ENCODE measurements at places on chromosomes 6 and 20.

- no peak for DNase-seq
These were observed 449.4 kb upstream of the PTCHD4 start for GRCh38 chr6:48560408-48560807.

GRCh38 chr20:47239719-47240067, 116.8 kb downstream of the ZMYND8 start:
- DNase-seq, result no peak

GRCh38 chr6:143063631-143064030, 2.9 kb downstream of the AIG1 start:
- DNase-seq, result no peak

DNA sequence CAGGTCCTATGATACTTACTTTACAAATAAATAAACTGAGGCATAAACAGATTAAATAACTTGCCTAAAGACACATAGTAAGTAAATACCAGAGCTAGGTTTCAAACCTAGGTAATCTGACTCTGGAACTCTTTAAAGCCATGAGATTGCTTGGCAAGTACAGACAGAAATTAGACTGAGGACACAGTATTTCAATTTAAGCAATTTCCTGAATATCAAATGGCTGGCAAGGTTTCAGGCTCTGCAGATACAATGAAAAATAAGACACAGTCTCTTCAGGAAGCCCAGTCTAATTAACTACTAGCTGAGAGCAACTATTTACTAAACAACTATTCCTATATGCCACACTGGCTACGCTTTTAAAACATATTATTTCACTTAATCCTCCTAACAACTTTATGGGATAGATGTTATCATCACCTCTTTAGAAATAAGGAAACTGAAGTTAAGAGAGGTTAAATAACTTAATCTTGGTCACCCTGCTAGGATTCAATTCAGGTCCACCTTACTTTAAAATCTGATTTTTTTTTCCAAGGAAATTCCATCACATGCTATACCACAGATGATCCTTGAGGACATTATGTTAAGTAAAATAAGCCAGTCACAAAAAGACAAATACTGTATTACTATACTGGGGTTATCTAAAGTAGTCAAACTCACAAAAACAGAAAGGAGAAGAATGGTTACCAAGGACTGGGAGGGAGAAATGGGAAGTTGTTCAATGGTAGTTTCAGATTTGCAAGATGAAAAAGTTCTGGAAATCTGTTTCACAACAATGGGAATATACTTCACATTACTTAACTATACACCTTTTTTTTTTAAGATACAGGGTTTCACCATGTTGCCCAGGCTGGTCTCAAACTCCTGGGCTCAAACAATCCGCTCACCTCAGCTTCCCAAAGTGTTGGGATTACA, 4.1 kb downstream of the TRPC4AP start:
- no peak for DNase-seq

- DNase-seq, result no peak
These were observed 633.4 kb upstream of the EPHA7 start for GRCh38 chr6:94052749-94053148.

DNA sequence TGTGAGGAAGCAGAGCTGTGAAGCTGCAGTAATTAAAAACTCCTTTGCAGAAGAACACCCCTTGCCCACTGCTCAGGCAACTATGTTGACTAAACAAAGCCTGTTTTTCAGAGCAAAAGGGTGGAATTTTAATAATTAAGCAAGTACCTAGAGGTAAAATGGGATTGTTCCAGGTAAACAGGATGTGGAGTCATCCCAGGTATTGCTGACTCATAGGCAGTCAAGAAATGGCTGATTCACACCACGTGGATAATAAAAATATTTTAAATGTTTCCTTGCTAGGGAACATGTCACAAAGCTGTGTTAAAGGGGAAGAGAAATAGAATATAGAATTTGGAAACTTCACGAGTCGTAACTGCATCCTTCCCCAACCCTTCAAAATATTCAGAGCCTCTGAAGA, 491.8 kb downstream of the BTBD3 start:
- no peak for DNase-seq

DNA sequence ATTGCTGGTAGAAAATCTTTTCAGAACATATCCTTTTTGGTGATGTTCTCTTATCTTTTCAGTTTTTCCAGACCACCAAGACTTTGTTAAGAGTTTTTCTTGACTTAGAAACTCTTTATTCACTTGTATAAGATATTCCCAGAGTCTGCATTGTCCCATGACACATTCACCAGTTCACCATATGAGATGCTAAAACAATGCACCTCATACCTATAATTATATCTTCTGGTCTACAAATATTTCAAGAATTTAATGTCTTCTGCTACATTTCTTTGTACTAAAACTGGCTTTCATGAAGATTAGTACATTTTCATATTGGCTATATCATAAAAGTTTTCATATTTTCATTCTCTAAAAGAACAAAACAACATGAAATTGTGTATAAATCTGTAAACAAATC, 111.3 kb downstream of the ADGRG6 start:
- no peak for DNase-seq

DNA sequence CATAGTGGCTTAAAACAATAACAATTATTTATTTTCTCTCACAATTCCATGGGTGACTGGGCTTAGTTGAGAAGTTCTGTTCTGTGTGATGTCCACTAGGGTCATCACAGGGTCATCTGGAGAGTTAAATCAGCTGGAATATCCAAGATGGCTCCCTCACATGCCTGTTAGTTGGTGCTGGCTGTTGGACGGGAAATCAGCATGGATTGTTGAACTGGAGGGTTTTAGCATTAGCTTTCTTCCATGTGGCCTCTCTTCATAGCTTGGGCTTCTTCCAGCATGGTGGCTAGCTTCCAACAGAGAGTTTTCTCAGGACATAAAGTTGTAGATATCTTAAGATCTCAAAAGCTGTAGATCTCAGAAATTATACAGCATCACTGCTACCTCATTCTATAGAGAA, 19.6 kb downstream of the MARCKS start:
- DNase-seq, result no peak

DNA sequence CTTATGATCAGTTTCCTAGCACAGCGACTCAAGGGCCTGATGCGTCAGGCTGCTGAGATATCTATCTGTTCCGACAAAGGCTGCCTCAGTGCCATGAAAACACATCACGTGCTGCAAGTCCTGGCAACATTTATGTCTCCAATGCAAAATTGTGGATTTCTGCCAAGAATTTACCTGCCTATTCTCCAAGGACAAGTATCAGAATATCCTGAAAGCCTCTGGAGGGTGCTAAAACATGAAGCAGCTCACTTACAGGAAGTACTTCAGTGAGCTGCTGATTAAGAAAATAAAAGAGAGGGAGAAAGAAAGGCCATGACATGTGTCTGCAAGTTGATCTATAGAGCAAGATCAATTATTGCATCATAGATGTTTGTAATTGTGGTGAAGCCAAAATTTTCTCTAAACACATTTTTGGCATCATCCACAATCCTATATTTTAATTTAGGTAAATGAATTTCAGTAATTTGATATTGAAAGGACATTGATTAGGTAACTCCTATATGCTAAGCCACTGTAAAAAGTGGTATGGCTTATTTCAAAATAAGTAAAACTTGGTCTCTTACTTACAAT, 25.8 kb upstream of the TPBG start:
- DNase-seq, result no peak

DNA sequence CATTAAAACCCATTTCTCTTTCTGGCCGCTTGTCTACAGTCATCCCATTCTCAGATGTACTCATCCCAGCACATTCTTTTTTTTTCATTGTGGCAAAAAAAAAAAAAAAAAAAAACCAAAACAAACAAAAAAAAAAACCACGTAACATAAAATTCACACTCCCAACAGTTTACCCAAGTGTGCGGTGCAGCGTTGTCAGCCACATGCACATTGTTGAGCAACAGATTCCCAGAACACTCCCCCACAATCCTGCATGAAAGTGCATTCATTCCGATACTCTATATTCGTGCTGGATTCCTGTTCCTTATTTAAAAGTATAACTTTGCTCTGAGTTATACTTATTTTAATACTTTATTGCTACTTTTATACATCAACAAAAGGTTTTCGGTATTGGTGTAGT, 96.0 kb downstream of the SASH1 start:
- DNase-seq, result no peak

- DNase-seq, result no peak
These were observed 16.9 kb downstream of the RREB1 start for GRCh38 chr6:7124636-7125035.

- no peak for DNase-seq
These were observed 123.4 kb downstream of the MAP7 start for GRCh38 chr6:136426627-136427377.

DNA sequence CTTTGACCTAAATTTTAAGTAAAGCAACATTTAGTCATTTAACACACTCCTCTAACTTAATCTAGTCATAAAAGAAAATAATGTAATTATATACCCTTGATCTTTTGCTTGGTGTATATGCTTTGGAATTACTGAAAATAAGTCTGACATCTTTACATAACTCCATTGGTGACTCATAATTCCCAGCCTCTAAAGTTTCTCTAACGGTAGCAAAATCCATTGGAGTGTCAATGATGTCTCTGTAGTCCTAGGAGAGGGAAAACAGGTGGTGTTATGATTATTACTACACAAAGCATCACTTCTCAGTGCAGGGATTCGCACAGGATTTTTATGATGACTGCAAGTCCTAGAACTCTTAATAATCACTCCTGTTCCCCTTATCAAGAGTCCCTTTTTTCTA, 80.2 kb downstream of the IRAK1BP1 start:
- DNase-seq, result no peak

DNA sequence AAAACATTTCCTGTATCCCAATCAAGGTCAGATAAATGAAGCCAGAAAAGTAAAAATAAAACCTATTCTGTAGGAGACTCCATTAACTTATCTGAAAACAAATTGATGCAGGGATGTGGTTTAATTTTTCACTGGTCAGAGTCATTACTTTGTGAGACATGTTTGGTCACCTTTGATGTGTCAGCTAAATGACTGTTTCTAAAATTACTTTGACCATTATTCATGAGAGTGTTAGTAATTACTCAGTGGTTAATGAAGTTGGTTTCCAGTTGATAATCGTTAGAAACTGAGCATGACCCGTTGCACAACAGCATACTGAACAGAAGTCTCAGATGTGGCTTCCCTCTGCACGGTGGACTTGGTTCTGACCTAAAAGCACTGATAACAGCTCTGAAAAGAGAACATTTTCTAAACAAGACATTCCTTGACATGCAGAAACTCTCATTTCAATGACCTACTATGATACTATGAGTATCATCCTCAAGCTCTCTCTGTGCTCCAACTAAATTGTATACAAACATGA, 410.5 kb upstream of the RNF217 start:
- DNase-seq, result no peak

DNA sequence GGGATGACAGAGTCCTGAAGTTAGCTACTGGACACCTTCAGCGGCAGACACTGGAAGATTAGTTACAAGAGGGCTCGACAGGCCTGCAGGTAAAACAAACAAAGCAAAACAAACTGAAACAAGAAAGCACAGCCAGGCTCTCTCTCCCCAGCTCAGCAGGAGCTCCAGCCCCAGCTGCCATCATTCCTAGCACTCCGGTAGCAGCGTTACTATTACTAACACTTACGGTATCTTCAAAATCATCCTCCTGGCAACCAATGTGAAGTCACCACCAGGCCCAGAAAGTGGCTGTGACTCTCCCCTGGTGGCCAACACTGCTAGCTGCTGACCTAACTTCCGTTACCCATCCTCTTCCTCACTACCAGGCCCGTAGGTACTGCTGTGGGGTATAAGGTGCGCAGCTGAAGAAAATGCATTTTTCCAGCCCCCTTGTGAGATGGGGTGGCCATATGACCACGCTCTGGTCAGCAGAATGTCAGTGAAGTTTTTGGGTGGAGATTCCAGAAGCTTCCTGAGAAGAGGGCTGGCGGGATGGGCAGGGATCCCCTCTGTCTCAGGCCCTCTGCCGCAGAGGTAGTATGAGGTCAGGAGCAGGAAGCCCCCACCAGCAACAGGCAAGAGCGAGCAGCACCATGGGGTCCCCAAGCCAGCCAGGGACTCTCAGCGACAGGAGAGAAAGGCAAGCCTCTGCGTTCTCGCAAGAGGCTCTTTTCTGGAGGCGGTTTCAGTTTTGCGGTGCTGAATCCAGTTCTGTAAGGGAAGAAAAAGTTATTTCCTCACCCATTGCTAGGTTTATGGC, 37.4 kb upstream of the TBXT start:
- no peak for DNase-seq

DNA sequence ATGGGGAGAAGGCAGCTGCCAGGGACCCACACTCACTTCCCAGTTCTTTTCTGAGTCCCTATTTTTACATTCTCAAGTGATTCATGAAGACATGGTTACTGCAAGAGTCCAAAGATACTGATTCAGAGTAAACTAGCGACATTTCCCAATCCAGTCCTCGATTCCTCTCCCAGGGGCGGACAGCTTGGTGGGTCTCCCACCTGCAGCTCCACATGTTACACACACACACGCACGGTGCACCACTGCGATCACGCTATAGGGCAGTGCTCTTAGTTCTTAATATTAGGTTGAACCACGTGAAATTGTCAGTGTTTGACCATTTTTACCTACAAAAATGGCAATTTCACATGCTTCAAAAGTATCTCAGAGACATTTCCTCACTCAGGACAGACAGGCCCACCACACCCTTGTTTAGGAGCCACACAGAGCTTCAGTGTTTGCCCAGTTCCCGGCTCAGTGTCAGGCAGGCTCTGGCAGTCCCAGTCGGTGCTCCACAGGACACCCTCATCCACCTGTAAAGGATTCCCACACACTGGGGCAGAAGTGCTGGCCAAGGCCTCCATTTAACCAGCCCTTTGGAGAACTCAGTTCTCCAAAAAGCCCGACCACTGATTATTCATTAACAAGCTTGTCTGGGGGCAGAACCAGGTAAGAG, 51.8 kb downstream of the RRBP1 start:
- DNase-seq, result no peak

GRCh38 chr6:131061041-131061750, 1.8 kb downstream of the EPB41L2 start:
- no peak for DNase-seq

- DNase-seq, result no peak
These were observed 143.4 kb downstream of the DHX35 start for GRCh38 chr20:39105551-39105950.

GRCh38 chr6:129340983-129341382, 369.0 kb downstream of the ARHGAP18 start:
- DNase-seq, result no peak

- DNase-seq, result peak; percentile 91
These were observed 27.3 kb downstream of the PKIG start for GRCh38 chr20:44609516-44610312.

GRCh38 chr6:155187106-155187505, 76.7 kb upstream of the CLDN20 start:
- DNase-seq, result no peak

GRCh38 chr6:17707371-17707651, 586 bp upstream of the NUP153 start:
- no peak for DNase-seq

- no peak for DNase-seq
These were observed 114.4 kb downstream of the SLC23A2 start for GRCh38 chr20:4886771-4887527.

All from left forelimb (tissue), 1 donor.